ENCODE measurements at places on chromosomes 16 and 17. TPM values are rescaled to one million over a fixed set of nuclear protein-coding genes. Genes with fewer than 3 reads are reported as not detected.

GRCh38 chr17:39359994-39360393 is 41.4 kb downstream of the FBXL20 start:
- DNase-seq: no peak

DNA sequence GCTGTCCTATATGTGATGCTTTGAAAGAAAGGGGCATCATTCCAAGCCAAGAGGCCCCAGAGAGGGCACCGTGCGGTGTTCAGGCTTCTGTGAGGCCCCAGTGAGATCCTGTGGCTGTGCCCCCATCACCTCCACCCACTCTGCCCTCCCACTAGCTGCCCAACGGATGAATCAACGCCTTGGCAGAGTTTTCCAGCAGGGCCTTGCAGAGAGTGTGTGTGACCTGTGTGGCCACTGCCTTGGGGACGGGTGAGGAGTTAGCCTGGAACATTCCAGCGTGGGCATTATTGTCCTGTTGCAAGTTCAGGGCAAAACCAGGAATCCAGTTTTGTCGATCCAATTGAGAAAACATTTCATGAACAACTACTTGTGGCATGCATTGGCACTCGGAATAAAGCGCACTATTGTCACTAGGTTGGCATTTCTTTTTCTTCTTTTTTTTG is 53.7 kb downstream of the SF3B3 start:
- no peak for DNase-seq

The PDIA2 gene
- polyA plus RNA-seq: 0.58 TPM

The SPNS2 gene
- polyA plus RNA-seq: 53.6 TPM

The NUDT7 gene
- polyA plus RNA-seq: 11.8 TPM

The ARL17B gene
- polyA plus RNA-seq: 19.3 TPM

GRCh38 chr17:48842746-48843145 is 11.9 kb downstream of the CALCOCO2 start:
- DNase-seq: no peak

GRCh38 chr17:73209436-73209835 is 16.6 kb downstream of the COG1 start:
- no peak for DNase-seq

DNA sequence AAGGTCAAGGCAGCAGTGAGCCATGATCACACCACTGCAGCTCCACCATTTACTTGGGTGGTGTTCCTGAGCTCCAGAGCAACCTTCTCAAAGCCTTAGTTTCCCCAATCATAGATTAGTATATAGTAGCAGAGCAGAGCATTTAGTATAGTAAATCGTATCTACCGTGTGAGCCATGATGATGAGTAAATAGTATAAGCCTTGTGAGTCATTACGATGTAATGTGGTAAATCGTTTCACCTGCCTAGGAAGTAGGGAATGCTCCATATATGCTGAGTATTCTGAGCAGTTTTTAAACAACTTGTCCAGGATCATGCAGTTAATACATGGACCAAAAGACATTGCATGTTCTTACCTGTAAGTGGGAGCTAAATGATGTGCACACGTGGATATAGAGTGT is 66.4 kb downstream of the SCNN1B start:
- no peak for DNase-seq

DNA sequence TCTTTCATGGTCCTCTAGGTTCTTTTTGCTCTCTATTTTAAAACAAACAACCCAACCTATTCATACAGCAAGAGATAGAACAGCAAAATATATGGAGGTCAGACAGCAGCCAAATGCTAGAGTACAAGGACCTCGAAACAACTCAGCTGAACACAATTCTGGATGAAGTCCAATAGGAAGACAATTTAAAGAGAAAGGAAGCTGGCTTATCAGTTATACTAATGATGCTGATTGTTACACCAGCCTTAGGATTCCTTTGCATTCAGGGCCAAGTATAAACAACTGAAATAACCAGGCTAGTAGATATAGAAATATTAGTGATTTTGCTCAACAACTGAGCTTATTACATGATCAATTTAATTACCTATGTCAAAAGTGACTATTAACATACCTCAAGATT is 2.5 kb downstream of the SSH2 start:
- DNase-seq: no peak

- DNase-seq: no peak
These were observed 184.8 kb downstream of the IRX5 start for GRCh38 chr16:55115506-55115905.

DNA sequence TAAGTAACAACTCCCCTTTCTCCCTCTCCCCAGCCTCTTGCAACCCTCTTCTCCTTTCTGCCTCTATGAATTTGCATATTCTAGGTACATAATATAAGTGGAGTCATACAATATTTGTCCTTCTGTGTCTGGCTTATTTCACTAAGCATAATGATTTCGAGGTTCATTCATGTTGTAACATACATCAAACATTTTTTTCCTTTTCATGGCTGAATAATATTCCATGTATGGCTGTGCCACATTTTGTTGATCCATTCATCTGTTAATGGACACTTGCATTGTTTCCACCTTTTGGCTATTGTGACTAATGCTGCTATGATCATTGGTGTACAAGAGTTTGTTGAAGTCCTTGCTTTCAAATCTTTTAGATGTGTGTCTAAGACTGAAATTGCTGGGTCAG is 17.6 kb upstream of the FA2H start:
- no peak for DNase-seq
